ENCODE measurements at places on chromosomes 16 and 17.

DNA sequence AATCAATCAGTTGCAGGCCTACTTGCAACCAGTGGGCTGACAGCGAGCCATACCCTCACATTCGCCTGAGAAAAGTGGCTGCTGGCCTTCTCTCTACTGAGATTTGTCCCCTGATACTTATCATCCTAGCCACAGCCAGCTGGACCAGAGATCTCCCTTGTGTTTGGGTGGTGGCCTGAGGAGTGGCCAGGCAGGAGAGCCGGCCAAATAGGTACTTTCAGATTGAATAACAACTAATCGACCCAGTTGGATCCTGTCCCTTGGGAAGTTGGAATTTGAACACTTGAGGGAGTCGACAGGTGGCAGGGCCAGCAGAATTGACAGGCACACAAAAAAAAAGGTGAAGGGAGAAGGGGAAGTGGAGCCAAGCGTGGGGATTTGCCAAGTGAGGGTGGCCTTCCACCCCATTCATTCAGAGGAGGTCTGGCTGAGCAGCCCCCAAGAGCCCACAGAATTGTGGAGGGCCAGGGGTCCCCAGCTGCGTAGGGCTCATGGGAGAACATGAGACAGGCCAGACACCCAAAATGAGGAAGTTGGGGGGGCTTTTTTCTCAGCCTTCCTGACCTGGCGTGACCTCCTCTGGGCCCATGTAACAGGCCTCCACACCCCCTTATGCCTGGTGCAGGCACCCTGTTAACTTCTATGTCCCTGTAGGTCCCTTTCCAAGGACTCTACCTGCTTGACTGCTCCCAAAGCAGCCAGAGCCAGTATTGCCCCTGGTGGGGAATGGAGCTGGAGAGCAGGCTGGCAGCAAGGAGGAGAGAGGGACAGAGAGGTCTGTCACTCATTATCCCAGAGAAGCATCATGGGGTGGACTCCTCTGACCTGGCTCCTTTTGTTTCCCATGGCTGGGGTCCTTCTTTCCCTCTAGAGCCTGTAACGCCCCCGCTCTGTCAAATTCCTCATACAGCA lies 2.9 kb upstream of the RANGRF start:
- no peak for DNase-seq

GRCh38 chr16:28188085-28188916 lies 23.5 kb downstream of the XPO6 start:
- DNase-seq: no peak

- DNase-seq: no peak
Observed at GRCh38 chr17:43713494-43714162, 45.0 kb downstream of the SOST start.

- DNase-seq: no peak
Observed at GRCh38 chr17:68863091-68863652, 92.0 kb downstream of the ABCA8 start.

DNA sequence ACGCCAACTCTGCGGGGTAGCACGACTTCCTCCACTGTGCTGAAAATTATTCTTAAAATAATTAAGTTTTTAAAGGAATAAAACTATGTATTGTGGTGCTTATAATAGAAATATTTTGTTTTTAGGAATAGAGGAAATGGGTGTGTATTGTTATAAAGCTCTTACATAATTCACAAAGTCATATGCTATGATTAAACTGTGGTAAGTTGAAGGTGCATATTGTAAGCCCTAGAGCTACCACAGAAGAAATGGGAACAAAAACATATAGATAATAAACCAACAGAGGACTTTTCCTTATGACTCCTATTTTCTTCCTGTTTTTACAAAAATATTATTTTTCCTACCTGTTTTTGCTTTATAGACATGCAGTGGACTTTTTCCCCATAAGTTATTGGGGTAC lies 4.3 kb upstream of the SLFN11 start:
- no peak for DNase-seq

DNA sequence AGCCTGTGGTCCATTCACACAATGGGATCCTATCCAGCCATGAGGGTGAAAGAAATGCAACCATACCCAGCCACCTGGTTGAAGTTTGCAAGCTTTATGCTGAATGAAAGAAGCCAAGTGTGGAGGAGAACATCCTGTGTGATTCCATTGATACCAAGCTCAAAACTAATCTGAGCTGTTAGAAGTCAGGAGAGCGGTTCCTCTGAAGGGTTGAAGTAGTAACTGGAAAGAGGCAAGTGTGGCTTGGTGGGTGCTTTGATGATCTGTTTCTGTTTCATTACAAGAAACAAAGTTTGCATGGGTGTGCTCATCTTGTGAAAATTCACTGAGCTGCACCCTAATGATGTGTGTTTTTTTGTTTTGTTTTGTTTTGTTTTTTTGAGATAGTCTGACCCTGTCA lies 99.4 kb downstream of the SALL1 start:
- no peak for DNase-seq

GRCh38 chr17:31736855-31737625 lies 122.0 kb downstream of the COPRS start:
- DNase-seq: no peak

GRCh38 chr17:13509527-13509926 lies 92.2 kb downstream of the HS3ST3A1 start:
- DNase-seq: no peak

DNA sequence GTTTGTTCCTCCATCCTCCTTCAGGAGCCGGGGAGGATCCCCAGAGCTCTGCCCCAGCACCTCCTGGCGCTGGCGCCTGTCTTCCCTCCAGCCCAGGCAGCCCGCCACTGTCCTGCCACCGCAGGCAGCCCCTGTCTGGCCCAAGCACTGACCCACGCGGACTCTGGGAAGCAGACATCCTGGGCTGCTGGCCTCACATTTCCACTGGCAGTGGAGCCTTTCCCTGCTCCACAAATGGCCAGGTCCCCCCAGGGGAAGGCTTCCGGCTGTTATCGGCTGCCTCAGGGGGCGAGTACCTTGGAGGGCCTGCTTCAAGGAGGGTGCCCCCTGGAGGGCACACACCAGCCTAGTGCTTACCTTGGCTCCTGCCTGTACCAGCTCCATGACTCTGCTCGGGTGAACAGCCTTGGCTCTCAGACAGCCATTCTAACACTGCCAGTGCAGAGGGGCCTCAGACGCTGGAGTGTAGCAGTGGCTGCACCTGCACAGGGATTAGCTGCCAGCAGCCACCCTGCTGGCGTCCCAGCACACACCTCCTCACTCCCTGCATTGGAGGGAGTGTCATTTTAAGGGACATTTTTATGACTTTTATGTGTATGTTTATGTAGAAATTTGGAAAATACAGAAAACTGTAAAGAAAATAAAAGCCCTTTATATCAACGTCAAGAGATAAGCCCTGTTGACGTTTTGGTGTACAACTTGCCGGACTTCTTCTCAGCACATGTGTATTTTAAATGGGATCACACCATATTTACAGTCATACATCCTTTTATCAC lies 21.0 kb downstream of the ACE start:
- no peak for DNase-seq

DNA sequence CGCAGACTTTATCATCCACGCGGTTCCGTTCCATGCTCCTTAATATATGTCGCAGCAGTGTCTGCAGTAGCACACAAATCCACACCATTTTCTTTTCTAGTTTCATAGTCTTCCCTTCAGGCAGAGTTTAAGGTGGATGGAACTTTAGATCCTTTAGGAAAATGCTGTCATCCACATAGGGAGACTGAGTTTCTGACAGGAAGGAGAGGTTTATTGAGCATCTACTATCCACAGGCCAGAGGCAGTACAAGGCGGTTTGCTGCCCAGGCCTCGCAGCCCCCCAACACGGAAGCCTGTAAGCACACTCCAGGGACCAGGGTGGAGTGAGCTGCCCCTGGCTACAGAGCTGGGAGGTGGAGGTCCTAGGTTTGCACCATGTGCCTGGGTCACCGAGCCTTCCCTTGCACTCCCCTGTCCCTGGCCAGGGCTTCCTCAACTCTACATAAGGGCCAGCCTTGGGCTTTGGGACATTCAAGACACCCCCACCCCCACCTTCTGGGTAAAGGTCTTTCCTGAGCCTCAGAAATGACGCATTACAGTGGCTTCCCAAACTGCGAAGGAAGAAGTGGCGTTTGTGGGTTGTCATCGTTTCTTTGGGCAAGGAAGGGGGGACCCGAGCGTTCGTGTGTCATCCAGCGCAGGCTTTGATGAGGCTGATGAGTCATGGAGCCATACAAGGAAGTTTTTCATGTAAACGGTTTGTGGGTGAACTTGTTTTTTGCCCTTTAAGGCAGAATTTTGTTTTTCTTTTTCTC lies 146.5 kb upstream of the PLCG2 start:
- DNase-seq: no peak

DNA sequence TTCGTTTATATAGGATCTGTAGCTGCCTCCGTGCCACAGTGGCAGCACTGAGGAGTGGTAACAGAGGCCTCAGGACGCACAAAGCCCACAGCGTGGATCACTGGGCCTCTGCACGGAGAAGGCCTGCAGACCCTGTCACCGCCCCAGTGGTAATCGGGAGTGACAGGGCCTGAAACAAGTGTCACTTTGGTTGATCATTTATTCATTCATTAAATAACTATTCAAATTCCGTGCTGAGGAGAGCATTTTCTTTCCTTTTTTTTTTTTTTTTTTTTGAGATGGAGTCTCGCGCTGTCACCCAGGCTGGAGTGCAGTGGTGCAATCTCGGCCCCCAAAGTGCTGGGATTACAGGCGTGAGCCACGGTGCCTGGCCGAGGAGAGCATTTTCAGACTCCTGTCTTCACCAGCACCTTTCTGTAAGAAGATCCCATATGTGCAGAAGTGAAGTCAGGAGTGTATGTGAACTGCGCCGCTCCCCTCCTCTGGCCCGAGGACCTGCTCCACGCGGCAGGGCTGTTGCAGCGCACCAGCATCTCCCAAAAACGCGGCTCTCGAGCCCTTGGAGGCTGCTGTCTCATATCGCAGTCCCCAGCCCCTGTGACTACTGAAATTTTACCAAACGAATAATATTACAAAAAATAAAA lies 44.9 kb upstream of the TRAP1 start:
- no peak for DNase-seq

DNA sequence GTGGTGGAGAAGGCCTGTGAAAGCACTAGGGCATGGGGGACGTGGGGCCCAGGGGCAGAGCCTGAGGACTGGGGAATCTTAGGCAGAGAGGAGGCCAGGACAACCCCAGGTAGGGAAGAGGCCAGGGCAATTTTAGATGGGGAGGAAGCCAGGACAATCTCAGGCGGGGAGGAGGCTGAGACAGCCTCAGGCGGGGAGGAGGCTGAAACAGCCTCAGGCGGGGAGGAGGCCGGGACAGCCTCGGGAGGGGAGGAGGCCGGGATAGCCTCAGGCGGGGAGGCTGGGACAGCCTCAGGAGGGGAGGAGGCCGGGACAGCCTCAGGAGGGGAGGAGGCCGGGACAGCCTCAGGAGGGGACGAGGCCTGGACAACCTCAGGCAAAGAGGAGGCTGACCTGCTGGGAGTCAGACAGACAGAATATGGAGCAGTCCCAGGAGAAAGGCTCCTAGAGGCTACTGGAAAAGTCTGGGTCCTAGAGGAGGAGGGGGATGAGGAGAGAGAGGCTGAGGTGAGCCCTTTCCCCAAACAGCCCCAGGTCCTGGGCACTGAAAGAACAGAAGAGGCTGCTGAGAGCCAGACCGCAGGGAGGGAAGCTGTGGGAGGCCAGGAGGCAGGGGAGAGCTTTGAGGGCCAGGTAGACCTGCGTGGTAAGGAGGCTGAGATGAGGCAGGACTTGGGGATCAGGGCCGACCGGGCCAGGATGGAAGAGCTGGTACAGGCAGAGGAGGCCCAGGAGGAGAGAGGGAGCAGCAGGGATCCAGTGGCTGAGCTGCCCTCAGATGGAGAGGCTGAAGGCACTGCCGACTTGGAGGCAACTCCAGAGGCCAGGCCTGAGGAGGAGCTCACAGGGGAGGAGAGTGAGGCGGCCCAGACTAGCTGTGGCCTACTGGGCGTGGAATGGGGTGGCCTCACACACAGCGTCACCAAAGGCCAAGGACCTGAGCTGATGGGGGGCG lies 1.6 kb downstream of the APOBR start:
- no peak for DNase-seq

DNA sequence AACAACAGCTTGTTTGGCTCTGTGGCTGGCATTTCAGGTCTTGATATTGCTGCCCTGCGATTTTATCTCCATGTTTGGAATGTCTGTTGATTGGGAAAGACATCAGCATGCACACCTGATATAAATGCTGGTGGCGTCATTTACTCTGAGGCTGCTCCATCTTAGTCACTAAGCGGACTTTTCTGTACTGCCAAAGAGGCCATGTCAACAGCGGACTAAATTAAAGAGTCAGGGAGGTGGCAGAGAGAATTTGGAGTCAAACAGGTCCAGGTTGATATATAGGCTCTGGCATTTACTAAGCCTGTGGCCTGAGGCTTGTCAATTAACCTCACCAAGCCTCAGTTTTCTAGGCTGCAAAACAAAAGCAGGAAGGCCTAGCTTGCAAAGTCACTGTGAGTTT lies 6.2 kb downstream of the RBFOX1 start:
- no peak for DNase-seq

DNA sequence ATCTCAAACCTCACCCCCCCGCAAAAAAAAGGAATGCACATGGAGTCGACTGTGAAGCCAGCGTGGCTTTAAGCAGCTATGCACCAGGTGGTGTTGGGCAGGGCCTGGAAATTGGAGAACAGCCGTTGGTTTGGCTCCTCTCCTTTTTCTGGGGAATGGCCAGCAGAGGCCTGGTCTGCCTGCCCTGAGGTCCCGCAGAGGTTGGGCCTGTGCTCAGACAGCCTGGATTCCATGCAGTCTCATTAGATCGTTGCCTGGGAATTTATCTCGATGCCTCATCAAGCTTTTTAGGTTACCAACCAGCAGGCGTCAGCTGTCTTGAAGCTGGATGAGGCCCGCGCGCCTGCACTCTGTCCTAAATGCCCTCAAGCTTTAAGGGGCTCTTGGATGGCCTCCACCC lies 9.8 kb downstream of the SLC12A3 start:
- no peak for DNase-seq

- no peak for DNase-seq
Observed at GRCh38 chr16:51125992-51126391, 25.1 kb downstream of the SALL1 start.

DNA sequence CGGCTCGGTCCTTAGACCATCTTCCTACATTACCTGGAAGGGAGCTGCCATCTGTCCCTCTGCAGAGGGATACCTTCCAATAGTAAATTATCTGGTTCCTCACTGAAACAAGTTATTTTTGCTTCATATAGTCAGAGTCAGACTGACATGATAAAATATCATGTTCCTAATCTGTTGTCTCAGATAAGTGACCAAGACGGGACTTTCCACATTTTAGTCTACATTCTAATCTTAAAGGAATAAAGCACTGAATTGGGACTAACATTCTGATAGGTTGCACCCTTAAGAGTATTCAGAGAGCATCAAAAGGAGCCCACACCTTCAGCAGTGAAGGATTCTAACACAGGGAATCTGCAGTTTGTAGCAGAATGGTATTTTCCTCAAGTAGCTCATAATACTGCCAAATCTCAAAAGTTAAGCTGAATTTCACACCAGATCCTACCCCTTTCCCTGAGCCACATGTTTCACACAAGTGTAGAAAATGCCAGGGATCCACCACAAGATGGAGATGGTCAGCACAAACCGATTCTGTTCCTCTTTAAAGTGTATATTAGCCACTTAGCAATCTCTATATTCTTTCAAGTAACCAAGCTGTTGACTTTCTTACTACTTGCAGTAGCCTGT lies 13.4 kb downstream of the GINS2 start:
- no peak for DNase-seq

Data from SK-N-MC (cell line).